Stimulated activated CD8-positive, alpha-beta memory T cell treated with anti-CD3 and anti-CD28 coated beads, Interleukin-2, amount 100 ng/mL, for 48 hours (primary cell): ENCODE measurements at places on chromosomes 7 and 10.

DNA sequence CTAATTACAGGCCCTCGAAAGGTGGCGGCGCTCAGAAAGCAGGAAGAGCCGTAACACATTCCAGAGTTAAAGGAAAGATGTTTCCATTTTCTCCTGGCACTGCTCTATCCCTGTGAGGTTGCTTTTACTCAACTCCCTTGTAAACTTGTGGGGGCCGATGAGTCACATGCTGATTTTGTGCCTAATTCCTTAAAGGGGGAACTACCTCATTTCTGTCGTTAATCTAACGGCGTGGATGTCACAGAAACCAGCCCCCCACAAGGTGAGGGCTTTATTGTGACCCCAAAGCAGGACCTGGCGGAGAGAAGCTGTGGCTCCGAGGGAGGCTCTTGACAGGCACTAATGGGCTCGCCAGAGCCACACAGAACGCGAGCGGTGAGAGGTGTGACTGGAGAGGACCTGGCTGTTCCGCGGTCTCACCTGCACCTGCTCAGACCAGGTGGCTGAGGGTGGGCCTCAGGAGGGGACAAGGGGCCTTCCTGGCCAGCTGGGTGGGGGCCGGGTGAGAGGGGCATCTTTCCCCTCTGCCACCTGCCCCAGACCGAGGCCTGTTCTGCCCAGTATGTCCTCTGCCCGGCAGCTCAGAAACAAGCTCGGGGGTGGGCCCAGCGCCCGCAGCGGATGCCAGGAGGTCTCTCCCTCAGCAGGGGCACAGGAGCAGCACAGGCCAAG, 50.9 kb downstream of the CALML3 start:
- DNase-seq, result no peak

- no peak for DNase-seq
Observed at GRCh38 chr7:106534271-106534846, 126.6 kb downstream of the CCDC71L start.

- no peak for DNase-seq
Observed at GRCh38 chr7:122027058-122027457, 117.0 kb downstream of the AASS start.

GRCh38 chr10:28807760-28808613, 130.7 kb downstream of the BAMBI start:
- DNase-seq, result no peak
